Hematopoietic multipotent progenitor cell treated with erythropoietin and hydrocortisone succinate and interleukin-3 and kit ligand, for 15 days (in vitro differentiated cells): ENCODE measurements at places on chromosomes 7 and 10.
A peak's percentile ranks its signal among the peaks of the same experiment; 100 is the strongest.

DNA sequence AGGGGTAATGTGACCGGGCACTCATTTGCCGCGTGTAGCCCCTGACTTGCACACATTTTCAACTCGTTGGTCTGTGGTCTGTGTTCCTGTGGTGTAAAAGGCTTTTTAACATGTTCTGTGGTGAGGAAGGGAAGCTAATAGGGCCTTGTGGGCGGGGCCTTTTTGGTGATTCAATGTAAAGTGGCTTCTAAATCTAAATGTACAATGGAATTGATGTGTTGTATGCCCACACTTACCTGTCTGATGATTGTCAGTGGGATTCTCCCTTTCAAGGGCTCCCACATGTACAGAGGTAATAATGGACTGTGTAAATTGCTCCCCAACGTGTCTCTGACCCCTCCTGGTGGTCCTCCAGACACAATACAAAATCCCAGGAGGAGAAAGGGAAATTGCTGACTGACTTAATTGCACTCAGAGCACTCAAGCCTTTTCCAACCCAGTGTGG is 43.1 kb upstream of the GATAD1 start:
- DNase-seq = no peak

GRCh38 chr10:48490571-48490940 is 114.3 kb downstream of the ARHGAP22 start:
- no peak for DNase-seq

DNA sequence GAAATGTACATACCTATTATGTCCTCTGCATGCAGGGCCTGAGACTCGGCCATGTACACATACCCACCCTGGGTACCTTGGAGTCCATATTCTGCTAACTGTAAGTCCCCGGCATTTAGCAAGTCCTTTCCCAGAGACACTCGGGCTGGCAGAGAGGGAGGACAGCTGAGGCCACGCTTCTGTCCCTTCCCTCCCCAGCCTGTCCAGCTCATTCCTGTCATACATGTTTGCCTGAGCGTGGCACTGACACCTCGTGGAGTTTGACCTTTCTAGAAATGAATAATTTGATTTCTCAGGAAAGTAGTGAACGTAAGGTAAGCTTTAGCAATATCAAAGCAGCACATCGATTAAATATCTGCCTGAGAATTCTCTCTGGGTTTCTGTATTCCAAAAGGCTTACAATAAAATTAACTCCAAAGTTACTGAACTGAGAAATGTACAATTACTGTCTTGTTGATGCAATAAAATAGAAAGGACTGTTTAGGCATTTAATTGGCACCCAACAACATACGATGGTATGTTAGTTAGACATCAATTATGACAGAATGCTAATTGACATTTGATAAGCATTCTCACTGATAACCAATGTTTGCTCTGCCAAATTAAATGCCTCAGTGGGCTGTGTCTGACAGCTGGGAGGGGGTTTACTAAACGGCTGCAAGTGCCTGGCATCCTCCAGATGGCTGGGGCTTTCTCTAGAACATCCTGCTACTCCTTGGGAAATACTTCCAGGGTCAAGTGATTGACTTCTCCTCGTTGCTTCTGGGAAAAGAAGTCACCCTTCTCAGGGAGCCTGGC is 221.2 kb downstream of the CCSER2 start:
- no peak for DNase-seq

GRCh38 chr10:45421221-45422097 is 47.4 kb downstream of the ALOX5 start:
- peak; percentile 67 for DNase-seq

DNA sequence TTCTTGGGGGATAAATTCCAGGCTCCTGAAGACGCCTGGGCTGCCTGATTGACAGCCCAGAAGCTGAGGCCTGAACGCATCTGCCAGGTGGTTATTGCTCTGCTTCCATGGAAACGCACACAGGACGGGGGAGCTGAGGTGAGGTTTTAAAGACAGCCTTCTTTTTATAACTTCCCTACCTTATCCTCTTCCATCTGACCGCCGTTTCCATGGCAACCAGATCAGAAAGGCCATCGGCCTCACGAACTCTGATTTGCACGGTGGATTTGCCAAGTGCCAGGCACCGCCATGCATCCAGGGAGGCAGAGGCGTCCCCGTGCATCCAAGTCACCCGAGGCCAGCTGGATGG is 260.9 kb downstream of the ADARB2 start:
- no peak for DNase-seq

- DNase-seq = no peak
Measured at GRCh38 chr10:37821237-37821636, 36.2 kb downstream of the ZNF248 start.

DNA sequence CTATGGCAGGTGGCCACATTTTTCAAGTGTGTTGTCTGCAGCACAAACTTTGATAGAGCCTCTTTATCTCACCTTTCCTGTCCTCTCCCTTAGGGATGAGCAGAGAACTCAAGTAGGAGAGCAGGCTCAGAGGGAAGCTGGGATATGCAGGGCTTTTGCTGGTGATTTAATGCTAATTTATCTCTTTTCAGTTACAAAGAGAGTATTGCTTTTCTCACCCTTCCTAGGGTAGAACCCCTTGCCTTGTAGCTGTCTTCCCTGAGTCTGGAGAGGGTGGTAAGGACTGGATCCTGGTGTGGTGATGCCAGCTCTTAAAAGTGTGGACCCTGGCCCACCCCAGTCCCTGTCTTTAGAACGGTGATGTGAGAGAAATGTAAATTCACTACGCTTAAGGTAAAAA is 1061.4 kb downstream of the TYW1 start:
- DNase-seq = no peak

DNA sequence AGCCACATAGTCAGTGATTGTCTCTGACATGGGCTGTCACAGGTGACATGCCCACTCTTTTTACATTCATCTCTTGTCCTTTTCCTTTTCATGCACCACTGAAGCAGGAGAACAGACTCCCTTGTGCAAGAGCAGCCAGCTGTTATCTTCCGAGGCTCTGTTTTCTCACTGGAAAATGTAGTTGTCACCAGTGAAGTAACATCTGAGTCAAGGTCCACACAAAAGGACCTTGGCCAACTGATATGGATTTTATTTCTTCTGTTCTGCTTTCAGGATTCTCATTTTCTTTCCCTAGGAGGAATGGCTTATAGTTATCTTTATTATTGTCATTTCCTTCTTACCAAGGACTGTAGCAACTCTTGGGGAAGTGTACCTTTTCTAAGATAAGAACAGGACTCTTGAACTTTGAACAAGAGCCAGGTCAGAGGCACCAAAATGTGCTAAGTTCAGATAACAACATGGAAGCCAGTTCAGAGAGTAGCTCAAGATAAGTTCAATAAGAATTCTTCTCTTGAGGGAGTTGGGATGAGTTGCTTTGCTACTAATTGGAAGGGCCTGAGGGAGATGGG is 22.7 kb downstream of the AVPI1 start:
- DNase-seq = peak; percentile 77

GRCh38 chr7:146701166-146701565 is 584.6 kb downstream of the CNTNAP2 start:
- no peak for DNase-seq

DNA sequence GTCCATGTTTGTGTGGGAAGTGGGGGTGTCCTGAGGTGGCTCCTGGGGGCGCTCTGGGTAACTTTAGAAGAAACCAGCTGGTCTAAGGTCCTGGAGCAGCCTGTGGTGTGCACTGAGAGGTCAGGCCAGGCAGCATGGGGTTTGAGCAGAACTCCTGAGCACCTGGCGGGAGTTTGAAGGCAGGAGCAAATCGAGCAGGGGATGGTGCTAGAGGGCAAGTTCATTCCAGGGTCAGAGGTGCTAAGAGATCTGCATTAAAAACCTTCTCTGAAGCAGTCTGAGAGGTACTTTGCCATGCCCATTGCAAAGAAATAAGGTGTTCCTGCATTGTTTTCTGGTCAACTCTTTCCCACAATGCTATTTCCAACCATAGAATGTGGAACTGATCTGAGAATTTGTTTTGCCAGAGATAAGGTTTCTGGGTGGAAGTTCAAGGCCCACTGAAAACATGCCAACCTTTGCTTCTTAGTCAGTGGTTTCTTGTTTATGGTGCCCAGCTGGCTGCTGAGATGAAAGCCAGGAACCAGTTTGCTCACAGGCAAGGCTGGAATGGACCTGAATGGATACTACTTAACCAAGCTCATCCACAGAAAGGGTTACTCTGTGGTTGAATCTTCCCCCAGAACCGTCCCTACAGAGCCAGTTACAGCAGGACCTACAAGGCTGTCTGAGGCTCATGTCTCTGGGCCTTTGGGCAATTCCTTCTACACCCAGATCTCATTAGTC is 136.3 kb upstream of the TMEM72 start:
- no peak for DNase-seq

DNA sequence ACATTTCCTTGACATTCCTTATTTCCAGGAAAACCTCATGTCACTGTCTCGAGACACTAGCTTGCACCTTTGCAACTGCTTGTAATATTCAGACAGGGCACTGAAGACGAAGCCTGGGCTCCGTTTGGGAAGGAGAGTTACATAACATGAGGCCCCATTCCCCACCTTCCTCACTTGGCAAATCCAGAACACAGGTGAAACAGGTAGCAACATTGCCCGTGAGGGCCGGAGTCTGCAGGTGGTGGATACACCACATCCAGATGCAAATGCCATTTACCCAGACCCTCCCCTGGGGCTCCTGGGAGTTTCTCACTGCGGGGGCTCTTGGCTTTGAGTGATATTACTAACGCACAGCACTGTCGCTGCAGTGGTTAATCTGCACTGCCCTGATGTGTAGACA is 491.0 kb downstream of the PTPRN2 start:
- no peak for DNase-seq

- DNase-seq = no peak
Measured at GRCh38 chr7:2613931-2614600, 17.7 kb upstream of the TTYH3 start.

- DNase-seq = no peak
Measured at GRCh38 chr7:49344556-49344955, 420.2 kb downstream of the CDC14C start.

GRCh38 chr7:124552217-124552616 is 213.4 kb downstream of the GPR37 start:
- no peak for DNase-seq

- DNase-seq = no peak
Measured at GRCh38 chr10:30050411-30050810, 9.0 kb downstream of the JCAD start.

DNA sequence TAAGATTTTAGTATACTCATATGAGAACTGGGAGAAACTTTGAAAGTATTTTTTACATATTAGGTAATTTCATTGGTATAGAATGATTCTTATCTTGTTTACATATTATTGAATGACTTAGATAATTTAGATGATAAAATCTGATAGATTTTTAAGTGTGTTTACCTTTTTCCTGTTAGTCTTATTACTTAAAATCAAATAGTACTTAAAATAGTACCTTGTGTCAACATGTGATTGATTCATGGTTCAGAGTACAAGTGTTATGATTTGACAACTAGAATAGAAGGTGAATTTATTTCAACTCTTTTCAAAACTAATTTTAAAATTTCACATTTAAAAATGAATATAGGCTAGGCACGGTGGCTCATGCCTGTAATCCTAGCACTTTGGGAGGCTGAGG is 4.1 kb downstream of the MKLN1 start:
- no peak for DNase-seq

DNA sequence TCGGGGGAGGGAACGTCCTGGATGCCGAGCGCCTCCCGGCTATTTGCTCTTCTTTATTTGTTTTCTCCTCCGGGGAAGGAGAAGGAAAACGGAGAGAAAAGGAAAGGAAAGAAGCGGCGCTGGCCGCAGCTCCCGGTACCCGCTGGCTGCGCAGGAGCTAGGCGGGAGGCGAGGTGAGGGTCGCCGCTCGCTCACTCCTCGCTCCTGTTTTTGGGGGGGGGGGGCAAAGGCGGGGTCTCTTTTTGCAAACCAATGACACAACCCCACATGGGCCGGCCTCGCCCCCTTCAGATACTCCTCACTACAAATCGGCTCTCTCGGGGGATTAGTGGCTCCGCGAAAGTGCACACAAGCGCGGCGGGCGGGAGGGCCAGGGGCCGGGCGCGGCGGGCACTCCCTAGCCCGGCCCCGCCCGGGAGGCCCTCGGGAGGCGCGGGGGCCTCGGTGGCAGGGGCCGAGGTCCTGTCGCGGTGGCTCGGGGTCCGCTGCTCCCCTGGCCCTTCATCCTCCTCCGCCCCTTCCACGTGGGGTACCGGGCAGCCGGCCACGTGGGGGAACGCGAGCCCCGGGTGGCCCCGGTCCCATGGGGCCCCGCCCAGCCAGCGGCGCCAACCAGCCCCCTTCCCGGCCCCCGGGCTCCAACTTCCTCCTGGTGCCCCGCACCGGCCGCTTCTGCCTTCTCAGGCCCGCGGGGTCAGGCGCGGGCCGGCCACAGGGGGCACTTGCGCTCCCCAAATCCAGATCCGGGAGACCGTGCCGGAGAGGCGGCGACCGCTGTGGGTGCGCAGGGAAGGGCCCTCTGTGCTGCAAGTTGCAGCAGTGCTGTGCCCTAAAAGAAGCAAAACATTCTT is 718 bp upstream of the CTBP2 start:
- DNase-seq = peak; percentile 55

- DNase-seq = no peak
Measured at GRCh38 chr7:91323626-91324158, 59.5 kb downstream of the FZD1 start.

DNA sequence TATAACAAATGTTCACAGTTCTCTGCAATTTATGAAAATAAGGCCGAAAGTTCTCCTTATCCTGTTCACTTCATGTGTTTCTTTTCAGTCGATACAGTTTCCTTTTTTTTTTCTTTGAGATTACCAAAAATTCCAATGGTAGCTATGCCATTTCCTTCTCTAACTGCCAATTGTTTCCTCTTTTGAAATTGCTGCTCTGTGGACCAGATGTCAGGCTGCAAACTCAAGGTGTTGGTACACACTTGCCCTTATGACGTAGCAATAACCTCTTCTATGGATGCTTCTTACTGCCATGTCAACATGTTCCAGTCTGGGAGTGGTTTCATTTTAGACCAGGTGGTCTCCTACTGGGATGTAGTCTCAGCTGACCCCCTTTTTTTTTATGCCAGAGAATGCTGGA is 52.9 kb downstream of the CASD1 start:
- no peak for DNase-seq

GRCh38 chr10:17586821-17587234 is 30.3 kb downstream of the HACD1 start:
- DNase-seq = no peak

DNA sequence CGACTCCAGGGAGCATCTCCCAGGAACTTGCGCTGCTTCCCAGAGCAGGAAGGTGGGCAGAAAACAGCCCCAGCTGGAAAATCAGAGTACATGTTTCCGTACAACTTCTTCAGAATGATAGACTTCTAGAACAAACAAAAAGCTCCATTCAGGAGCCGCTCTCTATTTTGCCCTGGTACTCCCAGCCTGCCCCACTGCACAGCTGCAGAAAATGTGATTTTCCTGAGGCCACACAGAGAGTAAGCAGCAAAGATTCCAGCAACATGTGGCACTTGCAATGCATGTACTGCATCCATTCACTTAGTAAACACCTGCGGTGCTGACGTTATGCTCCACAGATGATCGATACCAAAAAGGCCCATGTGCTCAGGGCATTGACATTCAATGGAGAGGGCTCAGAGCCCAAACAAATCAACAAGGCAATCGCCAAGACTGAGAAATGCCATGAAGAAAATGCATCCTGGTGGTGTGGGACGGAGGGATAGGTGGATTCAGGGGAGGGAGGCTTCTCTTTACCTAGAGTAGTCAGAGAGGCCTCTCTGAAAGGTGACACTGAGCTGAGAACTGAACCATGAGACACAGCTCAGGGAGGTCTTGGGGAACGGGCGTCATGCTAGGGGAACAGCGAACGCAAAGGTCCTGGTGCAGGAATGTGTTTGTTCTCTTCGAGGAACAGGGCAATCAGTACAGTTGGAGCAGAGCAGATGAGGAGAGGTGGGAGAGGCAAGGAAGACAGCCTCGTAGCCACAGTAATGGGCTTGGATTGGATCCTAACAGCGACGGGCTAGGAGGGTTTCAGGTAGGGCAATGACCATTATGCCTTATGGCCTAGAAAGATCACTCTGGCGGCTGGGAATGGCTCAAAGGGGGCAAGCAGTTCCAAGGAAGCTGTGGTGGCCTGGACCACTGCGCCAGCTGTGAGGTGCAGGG is 35.3 kb upstream of the DUSP5 start:
- DNase-seq = no peak
